ENCODE measurements at places on chromosomes 12 and 14.

GRCh38 chr14:56331592-56332216 lies 213.5 kb downstream of the PELI2 start:
- H3K36me3 ChIP-seq, result peaks cover 2% of the 10 kb centered on the region
- peaks cover 2% of the 10 kb centered on the region for H3K27me3 ChIP-seq
- H3K4me1 ChIP-seq, result no peaks in the 10 kb centered on the region
- DNase-seq, result no peak

DNA sequence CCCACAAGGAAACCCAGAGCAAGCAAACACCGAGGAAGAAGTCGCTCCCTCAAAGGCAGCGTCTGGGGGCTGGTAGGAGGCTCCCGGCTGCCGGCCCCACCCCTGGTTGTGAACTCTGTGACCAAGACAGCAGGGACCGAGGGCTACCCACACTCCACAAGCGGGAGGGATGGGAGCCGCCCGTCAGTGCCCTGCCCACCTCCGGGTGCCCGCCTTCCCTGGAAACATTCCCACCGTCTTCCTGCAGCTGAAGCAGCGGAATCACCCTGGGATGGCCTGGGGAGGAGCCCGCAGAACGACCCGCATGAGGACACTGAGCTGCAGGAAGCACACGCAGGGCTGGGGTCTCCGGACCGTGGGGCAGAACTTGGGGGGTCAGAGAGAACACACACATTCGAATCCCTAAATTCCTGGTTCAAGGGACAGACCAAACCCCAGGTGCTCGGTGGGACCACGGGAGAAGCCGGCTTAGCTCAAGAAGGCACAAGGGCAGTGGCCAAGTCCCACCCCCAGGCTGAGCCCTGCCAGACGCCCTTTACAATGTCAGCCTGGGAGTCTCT lies 33.5 kb upstream of the C14orf180 start:
- no peaks in the 10 kb centered on the region for H3K36me3 ChIP-seq
- no peaks in the 10 kb centered on the region for H3K4me1 ChIP-seq
- H3K27me3 ChIP-seq, result peaks cover 27% of the 10 kb centered on the region
- H3K4me3 ChIP-seq, result no peak overlapping the region

- no peaks in the 10 kb centered on the region for H3K36me3 ChIP-seq
- DNase-seq, result no peak
- H3K4me1 ChIP-seq, result peaks cover 58% of the 10 kb centered on the region
- no peaks in the 10 kb centered on the region for H3K27me3 ChIP-seq
- H3K4me3 ChIP-seq, result peak overlapping the region; percentile 19
These were observed 154.8 kb downstream of the PRKCH start for GRCh38 chr14:61476105-61476753.

- H3K27ac ChIP-seq, result no peak overlapping the region
- H3K36me3 ChIP-seq, result no peaks in the 10 kb centered on the region
- DNase-seq, result no peak
- H3K4me3 ChIP-seq, result no peak overlapping the region
- H3K4me1 ChIP-seq, result no peaks in the 10 kb centered on the region
These were observed 70.3 kb upstream of the PYGL start for GRCh38 chr14:51014625-51015024.

- H3K27ac ChIP-seq, result no peak overlapping the region
- H3K36me3 ChIP-seq, result no peaks in the 10 kb centered on the region
- DNase-seq, result no peak
- no peak overlapping the region for H3K4me3 ChIP-seq
- no peaks in the 10 kb centered on the region for H3K27me3 ChIP-seq
These were observed 202.7 kb downstream of the ZFP36L1 start for GRCh38 chr14:68590201-68590522.

GRCh38 chr12:47079468-47079980 lies at the start of the genes AMIGO2 and PCED1B:
AMIGO2 (minus strand) TSS chr12:47079959; CDS start chr12:47079002, 957 bp downstream.
PCED1B (plus strand) TSS chr12:47079621; CDS start chr12:47235064, 155,443 bp downstream.
- peak within 1 kb of the TSS; percentile 84 for H3K27ac ChIP-seq
- H3K4me1 ChIP-seq, result peaks cover 36% of the 10 kb centered on the region
- DNase-seq, result peak; percentile 34
- no peaks in the 10 kb centered on the region for H3K27me3 ChIP-seq
- H3K4me3 ChIP-seq, result peak within 1 kb of the TSS; percentile 92
